Smooth muscle cell of trachea (primary cell): ENCODE measurements at places on chromosomes 2 and 18. TPM values are rescaled to one million over a fixed set of nuclear protein-coding genes. Genes with fewer than 3 reads are reported as not detected.

CD226 gene
- total RNA-seq, result 0.44 and 0.66 TPM in 2 replicates

CGREF1 gene
- total RNA-seq, result 3.6 and 6.1 TPM in 2 replicates

EPB41L5 gene
- total RNA-seq, result 14.3 and 14.6 TPM in 2 replicates

C2orf92 gene
- total RNA-seq, result 1.3 and 1.7 TPM in 2 replicates

SIGLEC15 gene
- total RNA-seq, result 3.1 and 5.7 TPM in 2 replicates

TBC1D8 gene
- 12.8 and 15.9 TPM in 2 replicates for total RNA-seq

C2orf81 gene
- total RNA-seq, result 1.5 and 2.0 TPM in 2 replicates

SH2D6 gene
- total RNA-seq, result 0.66 TPM in 1 of 2 replicates, not detected in the other

SPATA3 gene
- total RNA-seq, result not detected in 2 replicates

DTNA gene
- 17.5 and 30.1 TPM in 2 replicates for total RNA-seq

RTP5 gene
- not detected in 2 replicates for total RNA-seq

AMER3 gene
- under 0.01 TPM in 1 of 2 replicates, not detected in the other for total RNA-seq

CCDC178 gene
- total RNA-seq, result 0.29 and 0.33 TPM in 2 replicates

GPAT2 gene
- total RNA-seq, result 16.2 and 19.3 TPM in 2 replicates

AP1S3 gene
- total RNA-seq, result 2.6 and 4.4 TPM in 2 replicates

GAREM1 gene
- total RNA-seq, result 1.7 and 3.5 TPM in 2 replicates

VWC2L gene
- not detected in 2 replicates for total RNA-seq

MEP1B gene
- 0.17 TPM in 1 of 2 replicates, not detected in the other for total RNA-seq

TMEM198 gene
- total RNA-seq, result 0.73 and 2.3 TPM in 2 replicates

ABCG8 gene
- not detected in 2 replicates for total RNA-seq

DUSP19 gene
- total RNA-seq, result 3.5 TPM in 2 replicates

HOXD1 gene
- total RNA-seq, result not detected in 2 replicates

CAPN10 gene
- total RNA-seq, result 24.0 and 24.6 TPM in 2 replicates

OSBPL1A gene
- 59.2 and 63.6 TPM in 2 replicates for total RNA-seq

INPP5D gene
- total RNA-seq, result 0.15 and 1.5 TPM in 2 replicates

POTEE gene
- total RNA-seq, result not detected in 2 replicates

SMC6 gene
- 16.0 and 28.8 TPM in 2 replicates for total RNA-seq

RAX gene
- not detected in 2 replicates for total RNA-seq

SNED1 gene
- 52.9 and 124 TPM in 2 replicates for total RNA-seq

FBLN7 gene
- total RNA-seq, result 0.17 and 0.29 TPM in 2 replicates

DSG1 gene
- not detected in 2 replicates for total RNA-seq

ASB3 gene
- 21.3 and 35.1 TPM in 2 replicates for total RNA-seq

NDUFS1 gene
- 110 and 203 TPM in 2 replicates for total RNA-seq

PPM1B gene
- total RNA-seq, result 16.7 and 22.8 TPM in 2 replicates

CBLN2 gene
- total RNA-seq, result not detected in 2 replicates

LRRTM4 gene
- total RNA-seq, result under 0.01 TPM in 1 of 2 replicates, not detected in the other

SCN9A gene
- 20.5 and 40.9 TPM in 2 replicates for total RNA-seq

UBE2E3 gene
- total RNA-seq, result 59.0 and 145 TPM in 2 replicates

TBR1 gene
- under 0.01 TPM in 1 of 2 replicates, not detected in the other for total RNA-seq

VIL1 gene
- not detected in 2 replicates for total RNA-seq

KYNU gene
- total RNA-seq, result 1.2 and 5.3 TPM in 2 replicates

TRIM43 gene
- not detected in 2 replicates for total RNA-seq

NGEF gene
- total RNA-seq, result 0.44 and 4.3 TPM in 2 replicates

KLHL41 gene
- total RNA-seq, result 5.4 and 9.8 TPM in 2 replicates
